ENCODE measurements at places on chromosomes 1 and 21.
A peak's percentile ranks its signal among the peaks of the same experiment; 100 is the strongest.

GRCh38 chr1:60984062-60984799, 98.1 kb upstream of the NFIA start:
- no peak for DNase-seq

- DNase-seq: no peak
Measured at GRCh38 chr21:39818557-39818956, 48.7 kb upstream of the PCP4 start.

DNA sequence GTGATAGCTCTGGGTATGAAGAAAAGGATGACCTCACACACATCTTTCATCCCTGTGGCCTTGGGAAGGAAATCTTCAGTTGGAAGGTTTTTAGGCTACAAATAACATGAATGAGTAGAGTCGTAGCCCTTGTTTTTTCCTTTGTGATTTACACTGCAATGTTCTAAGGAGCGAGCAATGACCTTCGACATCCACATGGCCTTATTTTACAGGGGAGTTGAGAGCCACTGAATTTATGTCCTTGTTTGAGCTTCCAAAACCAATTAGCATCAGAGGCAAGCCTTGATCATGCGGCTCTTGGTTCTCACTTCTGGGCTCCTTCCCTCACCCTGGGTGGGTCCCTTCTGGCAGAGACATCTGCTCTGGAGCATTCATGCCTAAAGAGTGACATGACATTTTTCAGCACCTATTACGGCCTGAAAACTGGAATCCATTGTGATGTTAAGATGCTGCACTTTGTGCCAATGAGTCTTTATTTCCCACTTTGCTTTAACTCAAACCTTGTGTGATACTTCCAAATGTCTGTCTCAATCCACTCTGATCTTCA, 70.5 kb upstream of the RUNX1 start:
- DNase-seq: no peak

DNA sequence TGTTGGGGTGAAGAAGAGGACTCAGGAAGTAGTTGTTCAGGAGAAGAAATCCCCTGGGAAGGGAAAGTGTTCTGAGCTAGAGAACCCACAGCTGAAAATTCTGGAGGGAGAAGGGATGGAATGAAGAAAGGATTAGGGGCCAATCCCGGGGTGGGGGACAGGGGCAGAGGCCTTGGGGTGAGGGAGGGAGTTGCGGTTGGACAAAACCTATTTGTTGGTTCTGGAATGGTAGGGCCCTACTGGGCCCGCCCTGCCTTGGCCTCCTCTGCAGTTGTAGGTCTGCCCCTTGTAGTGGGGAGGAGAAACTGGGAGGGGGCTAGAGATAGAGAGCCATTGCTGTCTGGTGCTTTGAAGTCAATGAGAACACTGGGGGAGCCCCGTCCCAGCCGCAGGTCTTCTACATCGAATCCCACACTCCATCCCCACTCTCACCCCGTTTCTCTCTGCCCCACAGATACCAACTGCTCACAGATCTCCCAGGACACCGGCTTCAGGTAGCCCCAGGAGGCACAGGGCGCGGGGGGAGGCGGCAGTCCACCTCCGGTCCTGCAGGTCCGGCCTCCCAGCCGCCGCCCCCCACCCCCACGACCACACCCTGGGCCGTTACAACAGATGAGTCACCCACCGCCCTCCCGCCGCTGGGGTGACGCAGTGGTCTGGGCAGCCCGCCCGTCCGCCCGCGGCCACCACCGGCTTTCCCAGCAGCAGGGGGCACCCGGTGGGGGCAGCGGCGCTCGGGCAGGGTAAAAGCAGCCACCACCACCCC, 1.1 kb downstream of the TAGLN2 start:
- DNase-seq: peak; percentile 97

DNA sequence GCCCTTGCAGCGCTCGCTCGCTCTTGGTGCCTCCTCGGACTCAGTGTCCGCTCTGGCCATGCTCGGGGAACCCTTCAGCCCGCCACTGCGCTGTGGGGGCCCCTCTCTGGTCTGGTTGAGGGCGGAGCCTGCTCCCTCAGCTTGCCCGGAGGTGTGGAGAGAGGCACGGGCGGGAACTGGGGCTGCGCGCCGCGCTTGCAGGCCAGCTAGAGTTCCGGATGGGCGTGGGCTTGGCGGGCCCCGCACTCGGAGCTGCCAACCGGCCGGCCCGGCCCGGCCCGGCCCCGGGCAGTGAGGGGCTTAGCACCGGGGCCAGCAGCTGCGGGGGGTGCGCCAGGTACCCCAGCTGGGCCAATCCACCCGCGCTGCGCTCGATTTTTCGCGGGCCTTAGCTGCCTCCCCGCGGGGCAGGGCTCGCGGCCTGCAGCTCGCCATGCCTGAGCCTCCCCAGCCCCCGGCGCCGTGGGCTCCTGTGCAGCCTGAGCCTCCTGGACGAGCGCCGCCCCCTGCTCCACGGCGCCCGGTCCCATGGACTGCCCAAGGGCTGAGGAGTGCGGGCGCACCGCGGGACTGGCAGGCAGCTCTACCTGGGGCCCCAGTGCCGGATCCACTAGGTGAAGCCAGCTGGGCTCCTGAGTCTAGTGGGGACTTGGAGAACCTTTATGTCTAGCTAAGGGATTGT, 217.0 kb upstream of the PKN2 start:
- DNase-seq: no peak

GRCh38 chr1:230536641-230537155, 105.6 kb upstream of the COG2 start:
- no peak for DNase-seq

- no peak for DNase-seq
Measured at GRCh38 chr1:91053630-91054029, 31.8 kb upstream of the ZNF644 start.

- no peak for DNase-seq
Measured at GRCh38 chr1:85475055-85475454, 10.1 kb upstream of the DDAH1 start.

DNA sequence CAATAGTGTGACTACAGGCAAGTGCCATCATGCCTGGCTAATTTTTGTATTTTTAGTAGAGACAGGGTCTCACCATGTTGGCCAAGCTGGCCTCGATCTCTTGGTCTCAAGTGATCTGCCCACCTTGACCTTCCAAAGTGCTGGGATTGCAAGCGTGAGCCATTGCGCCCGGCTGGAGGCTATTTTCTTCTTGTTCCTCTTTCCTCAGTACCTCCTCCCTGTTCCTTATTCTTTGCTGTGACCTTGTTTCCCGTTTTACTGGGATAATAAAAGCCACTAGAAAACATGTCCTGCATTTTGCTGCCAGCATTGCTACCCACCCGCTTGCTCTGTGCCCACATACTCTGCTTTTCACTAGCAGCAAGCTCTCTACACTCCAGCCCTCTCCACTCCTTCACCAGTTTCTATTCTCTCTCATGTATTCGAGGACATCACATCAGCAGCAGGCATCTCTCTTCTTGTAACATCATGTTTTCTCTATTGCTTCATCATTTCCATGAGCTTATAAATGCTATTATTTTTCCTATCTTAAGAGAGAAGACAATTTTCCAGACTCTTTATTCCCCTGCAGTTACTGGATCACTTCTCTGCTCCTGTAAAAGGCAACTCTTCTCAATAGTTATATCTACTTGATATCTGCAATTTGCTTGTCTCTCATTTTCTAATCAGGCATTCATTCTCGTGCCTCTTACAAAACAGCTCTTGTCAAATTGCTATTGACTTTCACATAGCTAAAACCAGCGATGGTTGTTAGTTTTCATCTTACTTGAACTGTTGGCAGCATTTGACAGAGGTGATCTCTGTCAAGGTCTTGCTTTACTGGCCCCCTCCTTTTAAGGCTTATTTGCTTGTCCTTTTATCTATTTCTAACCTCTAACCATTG, 34.5 kb upstream of the C21orf91 start:
- no peak for DNase-seq

- DNase-seq: no peak
Measured at GRCh38 chr1:152162792-152163463, 3.9 kb upstream of the RPTN start.

- DNase-seq: no peak
Measured at GRCh38 chr1:202593845-202594244, 116.4 kb downstream of the SYT2 start.

DNA sequence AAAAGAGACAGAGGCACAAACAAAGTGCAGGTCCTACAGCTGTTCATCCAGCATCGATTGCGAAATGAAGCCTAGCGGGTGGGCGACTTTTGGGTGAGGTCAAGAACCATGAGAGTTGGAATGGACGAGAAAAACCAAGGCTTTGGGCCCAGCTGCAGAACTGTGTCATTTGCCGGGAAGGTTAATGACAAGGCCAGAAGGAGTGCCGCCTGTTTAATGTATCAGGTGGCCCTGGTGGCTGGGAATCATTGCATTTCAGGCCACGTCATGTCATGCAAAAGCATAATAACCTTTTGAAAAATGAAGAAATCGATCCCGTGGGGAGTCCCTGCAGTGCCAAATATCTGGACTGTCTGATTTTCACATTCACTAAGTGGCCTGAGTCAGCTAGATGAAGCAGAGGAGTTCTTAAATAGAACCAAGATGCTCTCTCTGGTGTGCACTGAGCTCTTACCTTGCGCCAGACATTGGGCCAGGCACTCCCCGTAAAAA, 8.1 kb upstream of the RCC2 start:
- DNase-seq: no peak

DNA sequence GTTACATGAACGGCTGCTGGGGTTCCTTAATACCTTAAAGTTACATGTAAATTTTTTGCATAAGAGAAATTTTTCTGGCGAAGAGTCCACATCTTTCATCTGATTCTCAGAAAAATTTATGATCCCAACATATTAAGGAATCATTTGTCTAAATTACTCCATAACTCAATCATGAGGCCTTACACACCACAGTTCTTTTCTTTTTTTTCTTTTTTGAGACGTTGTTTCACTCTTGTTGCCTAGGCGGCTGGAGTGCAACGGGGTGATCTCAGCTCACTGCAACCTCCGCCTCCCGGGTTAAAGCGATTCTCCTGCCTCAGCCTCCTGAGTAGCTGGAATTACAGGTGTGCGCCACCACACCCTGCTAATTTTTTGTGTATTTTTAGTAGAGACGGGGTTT, 2.1 kb upstream of the S100A11 start:
- DNase-seq: no peak

GRCh38 chr21:36640721-36641244, 58.1 kb upstream of the SIM2 start:
- DNase-seq: peak; percentile 48

- no peak for DNase-seq
Measured at GRCh38 chr1:35364741-35365140, 96.2 kb downstream of the ZMYM4 start.

- no peak for DNase-seq
Measured at GRCh38 chr1:117061986-117062415, 1.9 kb downstream of the TTF2 start.

DNA sequence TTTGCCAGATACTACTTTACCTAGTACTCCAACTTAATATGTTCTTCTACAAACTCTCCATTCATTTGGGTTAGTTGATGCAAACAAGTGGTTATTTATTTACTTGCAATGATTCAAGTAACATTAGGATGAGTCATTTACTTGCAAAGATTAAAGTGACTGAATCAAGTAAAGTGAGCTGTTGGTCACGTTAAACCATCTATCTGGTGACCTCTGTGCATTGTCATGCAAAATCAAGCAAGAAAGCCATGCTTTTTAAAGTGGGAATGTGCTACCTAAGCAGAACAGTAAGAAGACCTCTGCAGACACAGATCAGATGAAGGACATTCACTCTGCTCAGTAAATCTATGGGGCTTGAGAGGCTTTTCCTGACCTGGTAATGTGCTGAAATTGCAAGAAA, 254.7 kb downstream of the LRRIQ3 start:
- no peak for DNase-seq

- no peak for DNase-seq
Measured at GRCh38 chr1:9164532-9164900, 35.6 kb upstream of the GPR157 start.

DNA sequence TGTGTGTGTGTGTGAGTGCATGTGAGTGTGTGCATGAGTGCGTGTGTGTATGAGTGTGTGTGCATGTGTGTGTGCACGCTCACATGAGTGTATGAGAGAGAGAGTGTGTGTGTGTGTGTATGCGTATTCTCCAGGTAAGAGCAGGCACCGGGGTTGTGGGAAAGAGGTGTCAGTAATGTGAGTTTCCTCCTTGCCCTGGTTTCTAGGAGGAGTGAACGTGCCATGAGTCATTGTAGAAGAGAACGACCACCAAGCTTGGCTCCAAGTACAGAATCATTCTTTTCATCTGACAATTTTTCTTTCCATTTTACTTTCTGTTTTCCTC, 79.1 kb downstream of the POFUT2 start:
- no peak for DNase-seq

- no peak for DNase-seq
Measured at GRCh38 chr1:55078470-55078869, 39.1 kb downstream of the PCSK9 start.

GRCh38 chr1:68751723-68752122, 254.8 kb upstream of the DEPDC1 start:
- no peak for DNase-seq

- DNase-seq: no peak
Measured at GRCh38 chr1:5858844-5859407, 133.3 kb downstream of the NPHP4 start.

- no peak for DNase-seq
Measured at GRCh38 chr1:17687145-17687544, 68.0 kb upstream of the ACTL8 start.

DNA sequence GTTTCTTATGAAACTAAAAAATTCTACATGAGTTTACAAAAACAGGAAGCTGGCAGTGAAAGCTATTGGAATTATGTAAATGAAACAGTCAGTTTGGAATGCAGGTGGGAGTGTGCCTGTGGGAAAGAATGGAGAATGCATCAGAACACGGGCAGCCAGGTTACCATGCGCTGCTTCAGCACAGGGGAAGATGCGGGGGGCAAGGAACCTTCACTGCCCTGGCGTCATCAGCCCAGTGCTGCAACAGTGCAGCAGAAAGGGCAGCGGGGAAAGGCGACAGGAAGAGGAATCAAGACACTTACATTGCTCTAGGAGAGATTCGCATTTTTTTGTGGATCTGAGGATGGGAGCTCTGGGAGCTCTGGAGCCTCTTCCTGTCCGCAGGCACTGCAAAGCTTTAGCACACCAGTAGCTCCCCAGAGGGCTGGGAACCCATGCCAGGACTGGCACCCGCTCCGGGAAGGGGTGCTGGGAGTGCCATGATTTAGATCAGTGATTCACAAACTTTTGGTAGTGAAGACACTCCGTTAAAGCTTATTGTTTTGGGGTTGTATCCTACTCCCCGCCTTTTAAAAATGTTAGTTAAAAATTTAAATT, 64.1 kb upstream of the WDR26 start:
- DNase-seq: peak; percentile 93

GRCh38 chr21:17003763-17004373, 509.0 kb upstream of the CXADR start:
- DNase-seq: no peak

DNA sequence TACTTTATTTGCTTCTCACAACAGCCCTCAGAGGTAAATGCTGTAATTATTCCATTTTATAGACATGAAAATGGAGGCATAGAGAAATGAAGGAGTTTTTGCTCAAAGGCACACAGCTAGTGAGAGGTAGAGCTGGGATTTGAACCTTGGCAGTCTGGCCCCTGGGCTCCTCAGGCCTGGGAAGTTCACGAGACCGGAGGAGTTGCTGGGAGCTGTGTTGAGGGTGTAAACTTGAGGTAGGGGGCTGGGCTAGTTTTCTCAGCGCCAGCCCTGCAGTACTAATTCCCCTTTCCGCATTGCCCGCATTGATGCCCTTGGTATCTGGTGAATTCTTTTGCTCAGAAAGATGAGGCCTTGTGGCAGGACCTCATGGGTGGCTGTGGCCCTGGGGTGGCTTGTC, 73.3 kb downstream of the PTPRU start:
- no peak for DNase-seq

GRCh38 chr1:51284487-51284954, 45.8 kb downstream of the TTC39A start:
- no peak for DNase-seq

- DNase-seq: no peak
Measured at GRCh38 chr1:226735576-226735975, 3.5 kb downstream of the ITPKB start.

GRCh38 chr1:3373700-3374405, 80.6 kb upstream of the ARHGEF16 start:
- no peak for DNase-seq
